ENCODE measurements at places on chromosomes 4 and X.

GRCh38 chrX:25039036-25039435, 23.3 kb upstream of the ARX start:
- no peak for DNase-seq

DNA sequence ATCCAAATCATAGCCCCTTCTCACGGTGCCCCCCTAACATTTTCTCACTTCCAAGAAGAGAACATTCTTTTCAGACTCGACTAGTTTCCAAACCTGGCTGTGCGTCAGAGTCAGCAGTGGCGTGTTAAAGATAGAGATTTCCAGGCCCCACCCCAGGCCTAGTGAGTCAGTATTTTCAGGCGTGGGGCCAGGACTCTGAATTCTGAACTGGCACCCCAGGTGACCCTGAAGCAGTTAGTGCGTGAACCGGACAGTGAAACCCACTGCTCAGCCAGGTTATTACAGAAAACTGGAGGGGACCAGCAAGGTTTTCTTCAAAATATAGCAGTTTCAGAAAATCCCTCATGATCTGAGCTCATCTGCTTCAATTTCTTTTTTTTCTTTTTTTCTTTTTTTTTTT, 35.0 kb upstream of the BCOR start:
- no peak for DNase-seq

GRCh38 chr4:122674371-122674770, 53.5 kb upstream of the IL21 start:
- DNase-seq: no peak

DNA sequence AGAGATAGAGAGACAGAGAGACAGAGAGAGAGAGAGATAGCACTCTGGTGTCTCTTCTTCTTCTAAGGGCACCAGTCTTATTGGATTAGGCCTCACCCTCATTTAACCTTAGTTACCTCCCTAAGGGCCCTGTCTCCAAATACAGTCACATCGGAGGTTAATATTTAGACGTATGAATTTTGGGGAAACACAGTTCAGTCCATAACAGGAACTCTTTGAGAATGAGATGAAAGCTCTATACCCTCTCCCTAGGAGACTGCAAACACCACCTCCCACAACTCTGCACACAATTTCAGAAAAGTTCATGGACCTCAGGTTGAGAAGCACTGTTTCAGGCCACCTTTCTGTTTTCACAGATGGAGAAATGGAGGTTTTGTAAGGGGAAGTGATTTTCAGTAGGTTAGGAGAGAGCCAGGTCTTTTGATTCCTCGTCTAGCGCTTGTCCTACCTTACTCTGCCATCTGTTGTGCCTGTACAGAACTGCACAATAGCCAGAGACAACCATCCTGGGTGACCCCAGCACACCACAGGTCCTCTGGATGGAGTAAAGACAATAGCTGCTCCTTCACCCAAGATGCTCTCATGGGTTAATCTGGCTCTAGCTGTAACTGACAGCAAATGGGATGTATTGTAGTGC, 16.9 kb upstream of the LOC101059915 start:
- DNase-seq: no peak

GRCh38 chr4:133112641-133113040, 36.5 kb upstream of the PCDH10 start:
- DNase-seq: no peak

GRCh38 chr4:76233529-76233928, 18.0 kb upstream of the FAM47E start:
- no peak for DNase-seq

- DNase-seq: no peak
Measured at GRCh38 chrX:63958134-63958865, 173.3 kb upstream of the ARHGEF9 start.

- no peak for DNase-seq
Measured at GRCh38 chr4:8639777-8640720, 47.5 kb downstream of the CPZ start.

DNA sequence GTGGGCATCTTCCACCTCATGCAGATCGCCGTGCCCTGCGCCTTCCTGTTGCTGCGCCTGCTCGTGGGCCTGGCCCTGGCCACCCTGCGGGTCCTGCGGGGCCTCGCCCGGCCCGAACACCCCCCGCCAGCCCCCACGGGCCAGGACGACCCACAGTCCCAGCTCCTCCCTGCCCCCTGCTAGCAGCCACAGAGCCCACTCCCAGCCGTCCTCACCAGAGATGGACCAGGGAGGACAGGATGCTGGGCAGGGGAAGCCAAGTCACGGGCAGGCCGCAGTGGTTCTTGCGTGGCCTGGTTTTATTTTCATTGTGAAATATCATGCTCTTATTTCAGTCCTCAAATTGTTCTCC, 15.1 kb downstream of the DGKQ start:
- DNase-seq: no peak

DNA sequence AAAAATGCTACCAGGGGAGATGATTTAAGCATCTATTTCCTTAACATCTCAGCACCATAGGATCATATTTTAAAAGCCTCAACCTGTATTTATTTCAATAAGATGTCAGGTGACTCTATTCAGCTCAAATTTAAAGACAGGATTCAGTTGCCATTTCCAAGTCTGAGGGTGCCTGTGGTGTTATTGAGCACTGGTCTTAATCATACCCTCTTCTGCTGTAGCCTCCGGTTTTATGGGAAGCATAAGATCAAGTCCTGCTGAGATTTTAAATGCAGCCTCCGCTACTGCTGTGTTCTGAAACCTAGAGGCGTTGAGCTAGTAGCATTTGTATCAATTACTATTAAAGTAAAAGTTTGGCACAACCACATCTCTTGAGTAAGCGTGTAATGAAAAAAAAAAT, 185.7 kb upstream of the NWD2 start:
- no peak for DNase-seq

DNA sequence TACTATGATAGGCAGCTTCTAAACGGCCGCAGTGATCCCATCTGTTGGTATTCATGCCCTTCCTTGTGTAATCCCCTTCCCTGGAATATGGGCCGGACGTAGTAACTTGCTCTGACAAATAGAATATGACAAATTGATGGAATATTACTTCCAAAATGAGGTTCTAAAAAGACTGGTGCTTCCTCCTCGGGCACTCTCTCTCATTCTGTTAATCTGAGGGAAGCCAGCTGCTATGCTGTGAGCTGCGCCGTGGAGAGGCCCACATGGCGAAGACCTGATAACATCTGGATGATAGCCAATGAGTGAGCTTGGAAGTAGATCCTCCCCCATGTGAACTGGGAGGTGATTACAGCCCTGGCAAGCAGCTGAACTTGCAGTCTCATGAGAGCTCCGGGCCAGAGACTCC, 27.2 kb upstream of the SLC25A4 start:
- DNase-seq: no peak

DNA sequence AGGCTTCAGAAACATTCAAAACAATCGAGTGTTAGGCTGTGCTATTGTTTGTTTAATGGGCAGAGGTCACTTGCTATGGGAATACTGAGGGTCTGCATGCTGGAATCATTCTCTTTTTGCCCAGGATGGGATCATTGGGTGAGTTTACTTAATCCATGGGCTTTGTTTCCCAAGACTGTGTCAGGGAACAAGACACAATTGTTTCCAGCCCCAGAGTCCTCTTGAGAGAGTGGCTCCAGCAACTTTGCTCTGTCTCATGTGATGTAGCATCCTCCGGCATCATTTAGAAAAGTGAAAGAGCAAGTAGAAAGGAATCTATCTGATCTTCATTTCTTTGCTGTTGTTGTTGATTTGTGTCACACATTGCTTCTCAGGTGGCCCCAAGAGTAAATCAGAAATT, 1.8 kb downstream of the TENM3 start:
- no peak for DNase-seq

DNA sequence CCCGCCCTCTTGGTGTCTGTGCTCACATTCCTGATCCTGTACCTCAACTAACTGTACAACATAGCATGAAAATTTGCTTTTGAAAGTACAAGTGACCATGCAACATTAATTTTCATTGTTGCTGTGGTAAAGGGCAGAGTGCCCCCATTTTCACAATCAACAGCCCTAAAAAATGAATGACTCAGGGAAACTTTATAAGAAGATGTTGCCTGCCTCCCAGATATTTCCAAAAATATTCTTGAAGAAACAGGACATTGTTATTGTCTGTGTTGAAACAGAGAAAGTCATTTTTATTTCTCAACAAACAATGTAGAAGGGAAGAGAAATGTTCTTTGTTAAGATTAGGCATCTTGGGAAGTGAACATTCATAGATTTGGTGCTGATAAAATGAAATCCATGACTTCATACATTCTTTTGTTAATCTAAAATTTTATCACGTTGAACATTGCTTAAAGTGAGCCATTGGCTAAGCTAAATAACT, 113.9 kb upstream of the ANXA3 start:
- DNase-seq: no peak
